ENCODE measurements at places on chromosomes 13 and 19.

DNA sequence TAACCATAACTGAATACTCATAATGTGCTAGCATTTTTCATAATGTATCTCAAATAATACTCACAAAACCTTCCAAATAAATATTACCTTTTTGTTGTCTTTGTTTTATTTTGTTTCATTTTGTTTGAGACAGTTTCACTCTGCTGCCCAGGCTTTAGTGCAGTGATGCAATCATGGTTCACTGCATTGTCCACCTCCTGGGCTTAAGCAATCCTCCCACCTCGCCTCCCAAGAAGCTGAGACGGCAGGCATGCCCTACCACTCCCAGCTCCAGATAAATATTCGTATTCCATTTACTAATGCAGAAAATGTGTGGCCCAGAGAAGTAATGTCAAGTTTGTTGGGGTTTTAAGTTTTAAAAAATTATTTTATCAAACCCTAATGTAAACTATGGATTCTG is 739.1 kb downstream of the GPC5 start:
- no peak for DNase-seq

DNA sequence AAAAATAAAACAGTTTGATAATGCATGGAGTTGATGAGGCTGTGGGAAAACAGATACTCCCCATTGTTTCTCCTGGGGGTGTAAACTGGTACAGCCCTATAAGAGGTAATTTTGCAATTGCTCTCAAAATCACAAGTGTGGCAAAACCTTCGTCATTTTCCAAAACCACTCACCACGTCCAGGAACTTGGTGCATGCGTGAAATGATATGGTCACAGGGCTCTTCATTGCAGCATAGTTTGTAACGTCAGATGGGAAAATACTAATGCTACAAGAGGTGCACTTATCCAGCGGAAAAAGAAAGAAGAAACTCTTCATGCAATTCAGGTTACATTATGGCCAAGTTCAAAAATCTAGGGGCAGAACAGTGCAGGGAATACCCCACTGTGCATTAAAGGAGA is 11.9 kb upstream of the PLAUR start:
- no peak for DNase-seq

DNA sequence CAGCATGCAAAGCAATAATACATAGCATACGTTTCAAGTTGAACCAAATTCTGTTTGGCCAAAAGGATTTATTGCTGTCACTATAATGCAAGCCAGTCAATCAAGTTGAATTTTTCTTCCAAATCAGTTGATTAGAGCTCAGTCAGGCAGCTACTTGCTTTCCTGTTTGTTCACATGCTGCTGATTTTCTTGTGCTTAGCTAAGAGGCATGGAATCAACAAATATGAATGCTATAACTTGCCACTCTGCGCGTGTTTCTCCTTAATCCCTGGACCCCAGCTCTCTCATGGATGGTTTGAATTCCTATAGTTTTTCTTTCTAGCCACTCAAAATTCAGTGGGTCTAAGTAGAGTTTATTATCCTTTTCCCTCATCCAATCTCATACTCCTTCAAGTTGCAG is 311.3 kb downstream of the KLF5 start:
- DNase-seq = no peak

- DNase-seq = no peak
Observed at GRCh38 chr13:45930177-45930576, 78.6 kb upstream of the SIAH3 start.
